ENCODE measurements at places on chromosomes 5 and 9.

DNA sequence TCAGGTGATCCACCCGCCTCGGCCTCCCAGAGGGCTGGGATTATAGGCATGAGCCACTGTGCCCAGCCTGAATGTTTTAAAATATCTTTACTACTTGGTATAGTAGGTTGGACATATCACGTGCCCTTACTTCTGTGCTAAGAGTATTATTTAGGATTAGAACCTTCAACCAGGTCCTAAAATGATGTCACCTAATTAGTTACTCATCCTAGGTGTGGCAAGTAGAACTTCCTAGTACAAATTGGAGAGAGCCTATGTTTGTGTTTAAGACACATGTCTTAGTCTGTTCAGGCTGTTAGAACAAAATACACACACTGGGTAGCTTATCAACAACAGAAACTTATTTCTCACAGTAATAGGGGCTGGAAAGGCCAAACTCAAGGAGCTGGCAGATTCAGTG is 51.5 kb downstream of the ZFAND5 start:
- DNase-seq: no peak

DNA sequence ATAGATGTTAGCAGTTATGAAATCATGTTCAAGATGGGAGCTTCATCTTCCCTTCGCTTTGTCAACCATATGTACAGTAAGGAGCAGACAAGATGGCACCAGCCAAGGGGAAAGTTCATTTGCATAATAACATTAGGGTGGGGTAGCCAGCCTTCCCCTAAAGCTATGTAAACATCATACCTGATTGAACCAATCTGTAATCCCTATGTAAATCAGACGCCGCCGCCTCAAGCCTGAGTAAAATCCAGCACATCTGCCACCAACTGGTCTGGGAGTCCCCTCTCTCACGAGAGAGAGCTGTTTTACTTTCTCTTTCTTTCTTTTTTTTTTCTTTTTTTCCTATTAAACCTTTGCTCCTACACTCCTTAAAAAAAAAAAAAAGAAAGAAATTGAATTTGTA is 30.8 kb upstream of the REEP2 start:
- no peak for DNase-seq

DNA sequence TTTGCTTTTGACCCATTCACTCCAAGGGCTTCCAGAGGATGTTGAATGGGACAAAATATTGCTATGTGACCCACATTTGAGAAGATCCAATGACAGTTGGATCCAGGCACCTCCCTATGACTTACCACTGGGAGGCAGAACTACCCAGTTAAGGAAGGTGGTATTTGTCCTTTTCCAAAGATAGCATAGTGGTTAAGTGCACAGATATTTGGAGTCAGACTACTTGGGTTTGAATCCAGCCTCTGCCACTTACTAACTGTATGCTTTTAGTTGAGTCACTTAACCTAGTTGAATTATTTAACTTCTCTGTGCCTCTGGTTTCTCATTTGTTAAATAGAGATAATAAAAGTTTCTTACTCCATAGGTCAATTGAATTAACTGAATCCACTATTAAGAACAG is 74.5 kb upstream of the PALM2AKAP2 start:
- DNase-seq: peak; percentile 40

DNA sequence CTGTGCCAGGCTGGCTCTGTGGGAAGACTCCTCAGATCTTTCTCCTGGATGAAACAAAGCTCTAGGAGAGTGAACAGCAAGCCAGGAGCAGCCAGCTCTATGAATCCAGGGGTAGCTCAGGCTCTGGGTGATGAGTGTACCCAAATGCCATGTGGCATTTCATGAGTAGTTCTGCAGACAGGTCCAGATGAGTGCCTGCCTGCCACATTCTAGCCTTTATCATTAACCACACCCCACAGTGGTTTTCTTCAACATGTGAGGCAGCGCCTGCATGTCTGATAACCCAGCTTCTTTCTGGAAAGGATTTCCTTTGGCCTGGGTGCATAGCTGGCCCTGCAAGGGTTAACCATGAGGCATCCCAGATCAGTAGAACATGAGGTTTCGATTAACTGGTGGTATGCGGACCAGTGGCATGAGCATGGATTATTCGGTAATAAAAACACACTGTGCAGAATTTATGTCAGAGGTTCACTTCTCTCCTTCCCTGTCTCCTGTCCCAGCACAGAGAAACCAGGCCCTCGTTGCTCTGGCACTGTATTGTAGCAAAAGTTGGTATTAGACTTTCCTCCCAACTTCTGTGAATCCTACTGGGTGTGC is 381.9 kb upstream of the ZNF462 start:
- DNase-seq: no peak

- peak; percentile 96 for DNase-seq
Measured at GRCh38 chr9:99019510-99020331, 76.0 kb downstream of the COL15A1 start.

DNA sequence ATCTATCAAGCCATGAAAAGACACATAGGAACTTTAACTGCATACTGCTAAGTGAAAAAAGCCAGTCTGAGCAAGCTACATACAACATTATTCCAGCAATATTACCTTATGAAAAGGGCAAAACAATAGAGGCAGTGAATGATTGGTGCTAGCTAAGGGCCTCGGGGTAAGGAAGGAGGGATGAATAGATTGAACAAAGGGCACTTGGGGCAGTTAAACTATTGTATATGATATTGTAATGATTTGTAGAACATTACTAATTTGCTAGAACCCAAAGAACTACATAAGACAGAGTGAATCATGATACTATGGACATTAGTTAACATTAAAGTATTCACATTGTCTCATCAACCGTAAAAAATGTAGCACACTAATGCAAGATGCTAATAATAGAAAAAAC is 218.3 kb downstream of the FBXO4 start:
- DNase-seq: no peak

GRCh38 chr5:113755516-113755915 is 242.0 kb downstream of the YTHDC2 start:
- DNase-seq: no peak

DNA sequence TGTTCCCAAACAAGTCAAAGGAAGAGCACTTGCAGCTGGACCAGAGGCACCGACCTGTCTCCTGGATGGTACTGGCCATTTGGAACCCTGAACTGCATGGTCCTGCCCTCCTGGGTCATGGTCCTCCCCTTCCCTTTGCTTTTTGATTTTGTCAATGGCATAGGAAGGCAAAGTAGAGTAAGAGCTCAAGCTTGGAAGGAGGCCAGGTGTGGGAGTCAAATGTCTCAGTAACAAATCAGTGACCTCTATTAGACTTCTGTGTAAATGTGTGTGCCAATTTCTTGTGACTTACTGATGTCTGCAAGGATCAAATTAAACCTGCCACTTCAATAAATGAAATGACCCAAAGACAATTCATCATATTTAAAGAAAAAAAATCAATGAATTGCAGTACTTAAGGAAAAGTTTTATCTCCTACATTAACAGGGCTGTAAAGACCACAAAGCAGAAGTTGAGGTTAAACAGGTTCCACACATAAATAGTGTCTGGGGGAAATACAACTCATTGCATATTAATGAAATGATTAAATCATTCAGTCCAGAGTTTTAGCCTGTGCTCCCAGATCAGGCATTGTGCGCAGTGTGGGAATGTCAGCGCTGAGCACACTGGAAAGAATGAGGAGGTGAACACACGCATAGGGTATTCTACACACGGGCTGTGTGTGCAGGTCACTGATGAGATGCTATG is 32.7 kb downstream of the OSMR start:
- peak; percentile 53 for DNase-seq

- no peak for DNase-seq
Measured at GRCh38 chr5:36060420-36060887, 6.2 kb downstream of the UGT3A2 start.

GRCh38 chr9:84339962-84340361 is 596 bp downstream of the SLC28A3 start:
- DNase-seq: no peak

- DNase-seq: peak; percentile 36
Measured at GRCh38 chr5:178249191-178249989, 16.8 kb upstream of the PHYKPL start.

DNA sequence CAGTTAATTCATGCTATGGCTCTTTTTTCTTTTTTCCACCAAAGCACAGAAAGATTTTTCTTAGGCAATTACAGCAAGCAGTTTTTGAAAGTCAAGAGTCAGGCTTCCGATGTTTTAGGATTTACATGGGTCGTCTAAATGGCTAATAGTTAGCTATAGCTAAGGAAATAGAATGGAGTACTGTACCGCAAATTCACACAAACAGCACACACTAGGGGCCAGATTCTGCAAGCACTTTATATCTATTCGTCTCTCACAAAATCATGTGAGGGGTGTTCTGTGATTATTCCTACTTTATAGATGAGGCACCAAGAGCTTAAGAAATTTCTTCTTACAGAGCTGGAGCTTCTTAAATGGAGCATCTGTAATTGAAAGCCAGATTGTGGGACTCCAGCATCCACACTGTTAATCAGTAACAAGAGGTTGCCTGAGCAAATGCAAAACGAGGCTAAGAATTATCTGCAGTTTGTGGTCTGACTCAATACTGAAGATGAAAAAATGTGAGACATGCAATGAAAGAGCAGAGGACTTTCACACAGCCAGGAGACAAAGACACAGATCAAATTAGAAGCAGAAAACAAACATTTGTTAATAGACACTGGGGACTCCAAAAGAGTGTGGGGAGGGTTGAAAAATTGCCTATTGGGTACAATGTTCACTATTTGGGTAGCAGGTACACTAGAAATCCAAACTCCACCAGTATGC is 62.7 kb upstream of the CTXN3 start:
- DNase-seq: peak; percentile 10

DNA sequence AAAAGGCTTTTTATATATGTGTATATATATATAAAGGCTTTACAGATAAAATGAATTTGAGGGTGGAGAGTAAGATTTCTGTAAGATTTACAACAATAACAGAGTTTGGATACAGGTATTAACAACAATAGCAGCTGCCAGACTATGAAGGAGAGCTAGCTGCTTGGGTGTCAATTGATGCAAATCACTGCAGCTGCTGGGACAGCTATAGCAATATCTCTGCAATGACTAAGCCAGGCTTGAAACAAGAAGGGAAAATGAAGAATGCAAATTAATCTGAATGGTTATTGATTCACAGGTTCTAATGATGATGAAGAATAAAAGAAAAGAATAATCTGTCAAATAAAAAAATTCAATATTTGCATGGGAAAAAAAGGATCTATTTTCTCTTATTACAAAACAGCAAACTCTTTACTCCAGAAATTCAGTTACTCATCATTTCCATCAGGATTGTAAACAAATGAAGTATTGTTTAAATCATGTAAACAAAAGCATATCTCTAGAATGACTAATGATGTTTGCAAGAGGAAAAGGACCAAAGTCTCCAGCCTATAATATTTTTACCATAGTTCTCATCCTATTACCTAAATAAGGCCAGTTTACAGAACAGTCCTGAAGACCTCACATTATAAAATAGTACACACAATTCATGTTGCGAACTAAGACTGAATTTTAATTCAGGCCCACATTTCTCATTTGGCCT is 219.0 kb downstream of the HTR1A start:
- no peak for DNase-seq

- DNase-seq: no peak
Measured at GRCh38 chr9:111961575-111961974, 65.0 kb downstream of the UGCG start.

DNA sequence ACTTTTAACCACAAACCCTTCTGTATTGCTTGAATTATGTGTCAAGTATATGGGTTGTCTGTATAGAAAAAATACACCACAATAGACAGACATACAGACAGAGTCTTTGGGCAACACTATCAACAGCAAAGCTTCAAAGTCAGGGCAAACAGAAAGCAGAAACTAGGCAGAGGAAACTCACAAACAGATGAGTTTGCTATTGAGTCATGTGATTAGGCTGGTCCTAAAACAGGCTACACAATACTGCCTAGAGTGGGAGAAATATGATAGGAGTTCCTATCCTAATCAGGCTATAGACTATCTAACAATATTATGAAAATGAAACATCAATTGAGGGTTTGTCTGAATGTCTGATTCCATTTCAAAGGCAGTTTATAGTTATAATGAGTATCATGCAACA is 156.4 kb downstream of the EDIL3 start:
- no peak for DNase-seq

- no peak for DNase-seq
Measured at GRCh38 chr5:26024774-26025173, 1013.6 kb downstream of the CDH9 start.

DNA sequence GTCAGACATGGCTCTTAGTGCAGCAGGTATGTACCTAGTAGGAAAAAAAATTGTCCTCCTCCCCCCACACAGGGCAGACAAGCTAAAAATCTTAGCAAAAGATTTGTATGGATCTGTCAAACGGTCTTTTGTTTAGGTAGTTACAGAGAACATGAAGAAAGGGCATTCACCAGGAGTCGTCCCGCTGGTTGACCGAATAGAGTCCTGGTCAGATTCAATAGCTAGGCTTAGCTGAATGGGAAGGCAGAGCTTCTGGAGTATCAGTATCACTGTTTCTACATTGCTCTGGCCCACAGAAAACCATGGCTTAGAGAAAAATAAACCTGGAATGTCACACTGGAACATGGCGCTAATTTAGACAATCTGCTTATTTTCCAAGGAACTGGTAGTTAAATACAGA is 642.3 kb downstream of the PTPRD start:
- no peak for DNase-seq
